ENCODE measurements at places on chromosomes 16 and 17.
A peak's percentile ranks its signal among the peaks of the same experiment; 100 is the strongest.

GRCh38 chr17:6473128-6473767 lies 29.0 kb downstream of the PIMREG start:
- DNase-seq, result peak; percentile 80

GRCh38 chr16:24748242-24748641 lies 18.8 kb downstream of the TNRC6A start:
- no peak for DNase-seq

DNA sequence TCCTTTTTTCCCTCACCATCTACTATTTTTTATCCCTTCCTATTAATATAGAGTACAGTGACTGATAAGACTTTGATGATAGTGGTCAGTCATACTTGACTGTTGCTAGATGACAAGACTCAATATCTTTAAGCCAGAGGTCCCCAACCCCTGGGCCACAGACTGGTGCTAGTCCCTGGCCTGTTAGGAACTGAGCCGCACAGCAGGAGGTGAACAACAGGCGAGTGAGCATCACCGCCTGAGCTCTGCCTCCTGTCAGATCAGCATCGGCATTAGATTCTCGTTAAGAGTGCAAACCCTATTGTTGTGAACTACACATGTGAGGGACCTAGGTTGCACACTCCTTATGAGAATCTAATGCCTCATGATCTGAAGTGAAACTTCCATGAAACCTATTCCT lies 341.3 kb downstream of the BCAS3 start:
- no peak for DNase-seq

GRCh38 chr17:27155866-27156265 lies 138.0 kb upstream of the WSB1 start:
- DNase-seq, result no peak

GRCh38 chr17:49545007-49545660 lies 30.5 kb upstream of the NXPH3 start:
- DNase-seq, result no peak

DNA sequence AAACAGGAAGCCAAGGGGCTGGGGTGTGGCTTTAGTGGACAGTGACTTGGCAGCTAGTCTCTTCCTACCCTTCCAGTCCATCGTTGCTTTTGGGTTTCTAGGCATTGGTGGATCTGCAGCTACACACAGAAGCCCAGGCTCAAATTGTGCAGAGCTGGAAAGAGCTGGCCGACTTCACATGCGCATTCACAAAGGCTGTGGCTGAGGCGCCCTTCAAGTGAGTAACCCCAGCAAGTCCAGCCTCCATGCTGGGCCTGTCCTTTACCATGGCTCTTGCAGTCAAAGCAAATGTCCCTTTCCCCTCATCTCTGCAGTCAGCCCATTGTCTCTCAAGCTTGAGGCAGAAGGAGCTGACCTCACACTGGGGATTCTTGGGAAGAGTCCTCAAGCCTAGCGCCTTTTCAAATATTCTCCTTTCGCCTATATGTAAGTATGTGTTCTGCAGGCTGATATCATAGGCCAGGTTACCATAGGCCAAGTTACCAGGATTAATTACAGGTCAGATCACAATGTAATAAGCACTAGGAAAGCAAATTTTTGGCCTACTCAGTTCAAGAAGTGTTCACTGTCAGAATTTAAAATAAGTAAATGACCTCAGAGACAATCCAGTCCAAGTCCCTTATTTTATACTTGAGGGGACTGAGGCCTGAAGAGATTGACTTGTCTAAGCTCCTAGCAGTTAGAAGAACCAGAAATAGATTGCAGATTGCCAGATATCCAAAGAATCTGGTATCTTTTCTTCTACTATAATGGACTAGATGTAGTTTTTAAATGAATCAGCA lies 6.5 kb downstream of the EME1 start:
- no peak for DNase-seq

GRCh38 chr16:77723108-77723514 lies 797 bp downstream of the NUDT7 start:
- DNase-seq, result no peak

- no peak for DNase-seq
These were observed 25.0 kb upstream of the ADAM11 start for GRCh38 chr17:44733753-44734152.

- DNase-seq, result no peak
These were observed 5.5 kb upstream of the MXRA7 start for GRCh38 chr17:76716146-76716838.

GRCh38 chr16:6375465-6376075 lies 957.1 kb upstream of the RBFOX1 start:
- DNase-seq, result no peak

GRCh38 chr16:73216932-73217331 lies 169.0 kb upstream of the ZFHX3 start:
- DNase-seq, result no peak

GRCh38 chr17:81635973-81636504 lies 873 bp downstream of the NPLOC4 start:
- no peak for DNase-seq

DNA sequence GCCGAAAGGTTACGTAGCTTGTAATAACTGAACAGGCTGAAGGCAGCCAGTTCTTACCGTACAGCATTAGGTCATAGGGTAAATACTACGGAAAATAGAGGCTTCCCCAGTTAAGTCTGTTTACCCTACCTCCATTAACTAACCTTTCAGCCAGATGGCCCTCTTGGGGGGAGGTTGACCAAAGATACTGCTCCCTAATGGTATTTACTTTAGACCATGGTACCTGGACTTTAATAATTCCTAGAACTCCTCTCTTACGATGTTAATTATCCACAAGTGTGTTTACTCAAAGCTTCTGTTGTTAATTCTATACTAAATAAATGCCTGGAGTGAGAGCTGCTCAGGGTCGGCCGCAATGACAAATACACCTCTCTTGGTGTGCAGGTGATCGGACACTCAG lies 9.8 kb upstream of the ADAT1 start:
- DNase-seq, result no peak
